NCI-H1092 (cell line): ENCODE measurements at places on chromosomes 3 and 15.

GRCh38 chr3:137008131-137008530 is 50.3 kb downstream of the IL20RB start:
- DNase-seq: no peak

GRCh38 chr15:40150163-40150925 is 10.5 kb upstream of the BUB1B start:
- DNase-seq: peak; percentile 52

- DNase-seq: peak; percentile 34
Measured at GRCh38 chr3:168709073-168709472, 613.3 kb upstream of the GOLIM4 start.

DNA sequence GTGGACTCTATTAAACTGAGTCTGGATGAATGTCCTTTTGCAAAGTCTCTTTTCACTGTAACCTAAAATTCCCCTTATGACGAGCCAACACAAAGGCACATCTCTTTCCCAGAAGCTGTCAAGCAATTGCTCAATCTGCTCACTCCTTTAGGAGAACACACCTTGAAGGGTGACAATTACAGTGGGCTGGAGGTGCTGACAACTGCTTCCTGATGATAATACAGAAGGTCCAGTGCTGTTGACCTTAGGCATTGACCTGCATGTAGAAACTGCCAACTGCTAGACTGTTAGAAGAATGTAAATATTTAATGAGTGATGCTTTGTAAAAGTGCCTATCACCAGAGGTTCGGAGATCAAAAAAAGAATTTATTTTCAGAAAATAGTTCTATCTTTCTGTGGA is 757.7 kb downstream of the GRM7 start:
- no peak for DNase-seq

DNA sequence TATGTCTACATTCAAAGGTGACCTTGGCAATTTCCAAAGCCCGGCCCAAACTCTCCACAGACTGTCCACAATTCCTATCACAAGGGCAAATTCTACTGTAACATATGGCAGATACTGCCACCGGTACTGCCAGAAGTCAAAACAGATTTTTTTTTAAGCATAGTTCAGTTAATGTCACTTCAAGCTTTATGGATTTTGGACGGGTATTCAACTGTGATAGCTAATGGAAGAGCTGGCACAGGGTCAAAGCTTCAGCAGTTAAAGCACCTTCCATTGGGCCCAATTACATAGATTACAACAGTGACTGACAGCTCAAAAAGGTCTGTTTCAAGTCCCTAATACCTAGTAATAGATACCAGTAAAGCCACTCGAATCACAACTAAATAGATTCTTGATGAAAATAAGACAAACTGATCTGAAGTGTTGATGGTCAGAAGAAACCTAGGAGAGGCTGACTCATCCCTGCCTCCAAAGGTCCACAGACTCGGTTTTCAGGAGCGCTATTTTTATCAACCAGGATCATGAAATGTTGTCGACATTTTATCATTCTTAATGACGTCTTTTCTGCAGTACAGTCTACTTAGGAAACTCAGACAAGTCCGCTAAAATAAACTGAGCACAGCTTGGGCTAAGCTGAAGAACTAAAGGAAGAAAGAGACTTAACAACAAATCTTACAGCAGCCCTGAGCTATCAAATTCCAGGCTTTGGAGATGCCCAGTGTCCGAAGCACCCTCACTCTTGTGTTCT is 38.7 kb downstream of the ANXA2 start:
- DNase-seq: peak; percentile 90

- DNase-seq: no peak
Measured at GRCh38 chr15:83112233-83112955, 4.9 kb downstream of the TM6SF1 start.

DNA sequence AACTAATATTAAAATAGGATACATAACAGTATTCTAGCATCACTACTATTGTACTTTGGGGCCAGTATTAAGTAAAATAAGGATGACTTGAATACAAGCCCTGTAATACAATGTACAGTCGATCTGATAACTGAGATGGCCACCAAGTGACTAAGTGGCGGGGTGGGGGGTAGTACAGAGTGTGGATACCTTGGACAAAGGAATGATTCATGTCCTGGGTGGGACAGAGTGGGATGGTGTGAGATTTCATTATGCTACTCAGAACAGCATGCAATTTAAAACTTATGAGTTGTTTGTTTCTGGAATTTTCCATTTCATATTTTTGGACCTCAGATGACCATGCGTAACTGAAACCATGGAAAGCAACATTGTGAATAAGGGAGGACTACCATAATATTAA is 46.0 kb downstream of the SLC7A14 start:
- no peak for DNase-seq

- no peak for DNase-seq
Measured at GRCh38 chr15:35705884-35706585, 160.1 kb upstream of the DPH6 start.

DNA sequence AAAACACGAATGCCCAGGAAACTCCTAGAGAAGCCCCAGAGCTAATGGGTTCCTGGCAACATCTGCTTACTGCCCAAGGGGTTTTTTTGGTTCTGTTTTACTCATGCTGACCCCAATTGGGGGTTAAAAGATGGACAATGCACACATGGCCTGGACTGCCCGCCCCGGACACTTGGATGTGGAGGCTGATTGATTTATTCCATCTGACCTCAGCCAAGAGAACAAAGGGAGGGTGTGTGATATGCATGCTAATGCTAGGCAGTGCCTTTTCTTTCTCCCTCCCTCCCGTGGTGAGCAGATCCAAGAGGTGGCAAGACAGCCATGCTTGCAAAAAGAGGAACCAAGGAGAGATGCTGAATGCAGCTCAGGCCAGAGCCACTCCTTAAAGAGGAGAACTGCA is 3.3 kb upstream of the LRTM1 start:
- DNase-seq: no peak

DNA sequence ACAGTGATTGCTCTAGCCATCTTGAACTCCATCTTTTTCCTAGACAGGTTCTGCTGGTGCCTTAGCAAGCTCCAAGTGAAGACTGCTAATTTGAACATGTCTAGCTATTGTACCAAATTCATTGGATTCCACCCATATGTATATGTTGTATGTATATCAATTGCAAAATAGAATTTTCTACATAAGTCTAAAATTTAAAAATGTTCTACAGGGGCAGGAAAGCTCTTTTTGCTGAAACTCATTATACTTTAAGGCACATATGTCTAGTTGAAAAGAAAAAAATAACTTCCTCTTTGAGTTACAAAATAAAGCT is 845.3 kb downstream of the MCTP2 start:
- DNase-seq: no peak

DNA sequence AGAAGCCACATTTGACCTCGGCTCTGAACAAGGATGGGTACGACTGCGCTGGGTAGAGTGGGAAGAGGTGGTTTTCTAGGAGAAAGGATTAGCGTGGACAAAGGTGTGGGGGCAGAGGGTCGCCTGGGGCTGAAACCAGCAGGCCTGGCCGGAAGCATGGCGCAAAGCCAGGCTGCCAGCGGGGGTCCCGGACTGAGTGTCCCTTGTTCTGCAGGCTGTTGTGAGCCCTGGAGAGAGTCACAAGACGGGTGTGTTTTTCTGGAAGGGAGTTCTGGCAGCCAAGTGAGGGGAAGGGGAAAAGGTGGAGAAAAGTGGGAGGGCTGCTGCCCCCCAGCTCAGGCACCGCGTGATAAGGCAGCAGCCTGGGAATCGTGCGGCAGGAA is 98.5 kb upstream of the MEF2A start:
- no peak for DNase-seq

- DNase-seq: no peak
Measured at GRCh38 chr3:37712421-37712820, 149.3 kb upstream of the CTDSPL start.

DNA sequence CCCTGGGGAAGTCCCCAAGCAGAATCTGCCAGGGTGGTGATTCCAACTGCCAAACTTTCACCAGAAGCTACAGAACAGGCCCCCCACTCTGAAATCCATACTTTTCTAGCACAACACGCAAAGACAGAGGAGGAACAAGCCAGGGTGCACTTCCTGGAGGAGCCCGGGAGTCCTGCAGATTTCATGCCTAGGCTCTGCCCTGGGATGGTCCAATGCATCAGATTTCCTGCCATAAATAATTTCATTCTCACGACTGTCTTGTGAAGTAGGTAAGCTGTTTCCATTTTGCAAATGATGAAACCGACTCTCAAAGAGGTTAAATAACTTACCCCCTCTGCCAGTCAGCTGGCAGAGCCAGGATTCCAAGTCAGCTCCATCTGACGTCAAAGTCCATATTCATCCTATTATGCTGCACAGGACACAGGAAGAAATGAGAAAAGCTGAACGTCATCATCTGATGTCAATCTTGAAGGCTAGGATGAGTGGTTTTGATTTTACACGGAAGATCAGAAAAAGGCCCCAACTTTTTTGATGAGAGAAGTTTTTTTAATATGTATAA is 134.8 kb upstream of the IGF1R start:
- DNase-seq: no peak

GRCh38 chr3:55721716-55722484 is 234.8 kb upstream of the WNT5A start:
- DNase-seq: no peak

- DNase-seq: no peak
Measured at GRCh38 chr15:75313116-75313845, 22.6 kb upstream of the COMMD4 start.

DNA sequence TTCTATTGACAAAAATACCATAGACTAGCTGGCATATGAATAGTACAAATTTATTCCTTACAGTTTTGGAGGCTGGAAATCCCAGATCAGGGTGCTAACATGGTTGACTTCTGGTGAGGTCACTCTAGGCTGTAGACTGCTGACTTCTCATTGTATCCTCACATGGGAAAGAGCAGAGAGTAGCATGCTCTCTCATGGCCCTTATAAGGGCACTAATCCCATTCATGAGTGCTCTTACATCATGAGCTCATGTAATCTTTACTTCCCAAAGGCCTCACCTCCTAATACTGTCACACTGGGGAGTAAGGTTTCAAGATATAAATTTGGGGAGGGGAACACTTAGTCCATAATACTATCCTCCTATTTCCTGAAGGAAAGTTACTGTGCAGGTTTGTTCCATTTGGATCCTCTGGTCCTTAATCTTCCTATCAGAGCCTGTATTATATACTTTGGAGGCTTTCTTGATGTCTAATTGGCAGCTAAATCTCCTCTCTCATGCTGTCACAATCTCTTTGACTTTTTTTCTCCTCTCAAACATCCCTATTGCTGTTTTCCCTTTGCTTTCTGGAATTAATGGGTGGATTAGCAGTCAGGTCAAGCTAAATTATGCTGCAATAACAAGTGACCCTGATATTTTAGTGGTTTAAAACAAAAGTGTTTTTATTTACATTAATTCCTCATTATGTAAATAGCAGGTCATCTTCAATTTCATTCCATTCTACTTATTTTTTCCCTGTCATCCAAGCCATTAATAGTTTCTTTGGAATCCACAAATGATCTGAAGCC is 23.1 kb upstream of the LEKR1 start:
- DNase-seq: no peak

GRCh38 chr3:64828276-64828675 is 140.5 kb upstream of the ADAMTS9 start:
- no peak for DNase-seq

DNA sequence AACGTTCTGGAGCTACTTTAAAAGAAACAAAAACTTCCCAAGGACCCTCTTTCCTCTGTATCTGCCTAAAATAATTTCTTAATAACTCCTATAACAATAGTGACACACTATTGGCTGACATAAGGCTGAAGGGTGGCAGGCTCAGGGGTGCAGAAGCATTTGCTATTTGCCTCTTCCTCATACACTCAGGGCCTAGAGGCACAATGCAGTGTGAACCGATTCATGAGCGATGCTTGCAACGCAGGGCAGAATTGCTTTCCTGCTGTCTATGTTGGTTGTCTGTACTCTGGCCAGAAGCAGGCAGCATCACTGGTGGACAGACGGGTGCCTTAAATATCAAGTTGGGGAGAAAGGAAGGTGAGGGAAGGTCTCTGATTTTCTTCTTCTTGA is 157.4 kb downstream of the AGBL1 start:
- DNase-seq: no peak

DNA sequence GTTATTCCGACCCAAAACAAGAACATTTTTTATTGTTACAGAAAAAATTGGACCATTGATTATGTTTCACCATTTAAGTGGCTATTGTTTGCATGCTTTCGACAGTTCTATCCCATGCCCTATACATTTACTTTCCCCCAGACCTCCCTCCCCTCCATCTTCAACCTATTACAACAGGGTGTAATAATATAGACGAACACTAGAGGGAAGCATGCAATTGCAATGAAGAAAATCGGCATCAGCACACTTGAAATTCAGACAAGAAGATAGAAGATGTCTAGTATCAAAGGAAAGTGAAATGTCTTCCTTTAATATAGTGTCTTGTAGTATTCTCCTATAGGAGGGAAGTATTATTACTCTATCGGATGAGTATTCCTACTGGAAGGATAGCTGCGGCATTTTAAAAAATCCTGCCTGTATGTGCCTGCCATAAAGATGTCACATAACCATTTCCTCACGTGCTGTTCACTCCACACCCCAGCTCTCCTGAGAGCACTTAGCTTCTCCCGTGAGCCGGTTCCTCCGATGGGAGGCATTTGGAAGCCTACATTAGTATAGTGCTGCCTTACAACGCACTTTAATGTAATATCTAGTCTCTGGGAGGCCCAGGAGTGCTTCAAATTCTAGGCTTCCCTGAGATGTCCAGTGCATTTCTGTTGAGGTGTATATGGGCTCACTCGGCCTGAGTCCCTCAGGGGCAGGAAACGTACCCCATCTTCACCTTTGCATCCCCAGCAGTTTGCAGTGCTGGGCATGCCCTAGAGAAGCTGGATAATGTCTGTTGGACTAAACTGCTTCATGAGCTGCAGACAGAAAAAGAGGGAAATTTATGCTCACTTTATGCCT is 17.8 kb upstream of the ERICH6 start:
- DNase-seq: peak; percentile 54

DNA sequence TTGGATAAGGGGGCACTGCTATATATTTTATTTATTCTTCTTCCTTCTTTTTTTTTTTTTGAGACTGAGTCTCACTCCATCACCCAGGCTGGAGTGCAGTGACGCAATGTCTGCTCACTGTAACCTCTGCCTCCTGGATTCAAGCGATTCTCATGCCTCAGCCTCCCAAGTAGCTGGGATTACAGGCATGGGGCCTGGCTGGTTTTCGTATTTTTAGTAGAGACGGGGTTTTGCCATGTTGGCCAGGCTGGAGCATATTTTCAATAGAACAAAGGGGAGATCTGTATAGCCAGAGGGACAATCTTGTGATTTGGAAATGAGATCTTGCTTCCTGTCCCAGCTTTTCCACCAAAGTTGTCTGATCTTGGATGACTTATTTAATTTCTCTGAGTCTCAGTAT is 133.1 kb upstream of the ABHD17C start:
- DNase-seq: no peak

- DNase-seq: no peak
Measured at GRCh38 chr3:64493149-64493548, 194.7 kb downstream of the ADAMTS9 start.
